Fibroblast of lung (primary cell): ENCODE measurements at places on chromosomes 2 and 18.

DNA sequence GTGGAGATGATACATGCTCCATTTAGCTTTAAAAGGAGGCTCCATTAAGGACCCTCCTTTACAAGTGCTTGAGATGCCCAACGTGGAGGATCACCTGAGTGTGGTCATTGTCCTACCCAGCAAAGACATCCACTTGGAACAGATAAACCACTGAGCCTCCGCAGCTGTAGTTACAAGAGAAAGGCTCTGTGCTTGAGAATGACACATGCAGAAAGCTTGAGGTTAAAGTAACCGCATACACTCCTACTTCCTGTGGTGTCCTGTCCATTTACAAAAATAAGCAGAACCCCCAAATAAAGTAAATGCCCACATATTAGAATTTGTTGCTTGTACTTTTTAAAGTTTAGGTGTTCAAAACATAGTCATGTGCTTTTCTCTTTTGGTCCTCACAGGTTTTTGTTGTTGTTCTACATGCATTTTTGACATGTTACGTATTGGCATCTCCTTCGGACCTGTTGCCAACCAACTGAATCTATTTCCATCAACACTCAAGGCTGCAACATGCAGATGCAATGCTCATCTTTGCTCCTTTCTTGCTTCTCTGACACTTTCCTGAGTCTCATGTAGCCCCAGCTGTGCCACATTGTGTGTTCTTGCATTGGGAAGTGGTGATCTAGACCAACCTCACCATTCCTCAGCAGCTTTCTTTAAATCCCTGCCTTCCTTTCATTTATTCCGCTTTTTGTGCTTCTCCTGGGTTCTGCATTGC is 56.0 kb downstream of the SERPINB7 start:
- H3K36me3 ChIP-seq, result no peaks in the 10 kb centered on the region
- no peak overlapping the region for H3K4me3 ChIP-seq
- peak; percentile 88 for DNase-seq
- no peak overlapping the region for H3K27ac ChIP-seq

GRCh38 chr2:238438856-238439849 is 12.4 kb downstream of the ASB1 start:
- H3K27me3 ChIP-seq, result no peaks in the 10 kb centered on the region
- H3K36me3 ChIP-seq, result peaks cover 7% of the 10 kb centered on the region
- DNase-seq, result peak; percentile 96
- no peak overlapping the region for H3K4me3 ChIP-seq

DNA sequence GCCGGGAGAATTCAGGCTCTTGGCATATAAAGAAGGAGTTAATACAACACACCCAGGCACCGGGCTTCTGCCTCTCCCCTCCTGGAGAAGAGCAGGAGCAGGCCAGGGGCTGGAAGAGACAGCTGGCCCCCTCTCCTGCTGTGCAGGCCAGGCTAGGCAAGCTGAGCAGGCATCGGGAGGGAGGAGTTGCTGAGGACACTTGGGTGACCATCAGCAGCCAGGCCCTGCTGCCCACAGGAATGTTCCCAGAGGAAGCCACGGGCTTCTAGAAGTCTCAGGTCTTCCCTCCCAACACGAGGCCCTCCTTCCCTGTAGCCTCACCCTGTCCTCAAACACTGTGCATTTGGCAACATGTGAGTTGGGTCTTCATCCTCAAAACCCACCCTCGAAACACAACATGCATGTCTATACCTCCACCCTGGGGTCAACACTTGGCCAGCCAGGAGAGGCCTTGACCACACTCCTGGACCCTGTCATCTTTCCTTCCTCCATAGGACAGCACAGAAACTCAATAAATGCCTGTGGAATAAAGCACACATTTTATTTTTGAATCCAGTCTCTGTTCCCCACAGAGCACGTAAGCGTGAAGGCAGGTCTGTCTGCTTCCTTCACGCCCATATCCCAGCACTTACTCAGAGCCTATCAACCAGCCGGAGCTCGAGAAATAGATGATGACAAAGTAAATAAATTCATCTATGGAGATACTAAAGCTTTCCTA is 433.8 kb upstream of the ID2 start:
- DNase-seq, result peak; percentile 23
- peaks cover 3% of the 10 kb centered on the region for H3K4me1 ChIP-seq
- H3K27me3 ChIP-seq, result no peaks in the 10 kb centered on the region
- no peak overlapping the region for H3K27ac ChIP-seq
- H3K36me3 ChIP-seq, result no peaks in the 10 kb centered on the region
- no peak overlapping the region for H3K4me3 ChIP-seq

- H3K4me1 ChIP-seq, result peaks cover 9% of the 10 kb centered on the region
- no peak for DNase-seq
- no peak overlapping the region for H3K27ac ChIP-seq
- no peaks in the 10 kb centered on the region for H3K36me3 ChIP-seq
- H3K27me3 ChIP-seq, result no peaks in the 10 kb centered on the region
These were observed 500.8 kb upstream of the ZEB2 start for GRCh38 chr2:145020694-145021093.

DNA sequence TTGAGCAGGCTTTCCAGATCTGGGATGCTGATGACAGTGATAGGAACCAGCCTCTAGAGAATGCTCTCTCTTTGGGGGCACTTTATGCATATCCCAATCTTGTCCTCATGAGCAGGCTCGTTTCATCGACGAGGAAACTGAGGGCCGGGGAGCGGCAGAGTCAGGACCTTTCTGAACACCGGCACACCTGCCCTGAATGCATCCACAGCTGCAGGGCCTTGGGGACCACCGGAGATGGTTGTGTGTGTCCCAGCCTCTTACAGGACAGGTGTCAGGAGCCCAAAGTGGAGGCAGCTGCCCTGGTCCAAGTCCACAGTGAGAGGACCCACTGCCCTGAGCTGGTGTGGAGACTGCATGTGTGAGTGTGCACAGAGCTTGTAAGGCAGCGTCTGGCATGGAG is 47.6 kb upstream of the FAHD2A start:
- H3K27me3 ChIP-seq, result no peaks in the 10 kb centered on the region
- DNase-seq, result no peak
- H3K4me1 ChIP-seq, result no peaks in the 10 kb centered on the region
- no peak overlapping the region for H3K4me3 ChIP-seq
- no peak overlapping the region for H3K27ac ChIP-seq
- no peaks in the 10 kb centered on the region for H3K36me3 ChIP-seq

DNA sequence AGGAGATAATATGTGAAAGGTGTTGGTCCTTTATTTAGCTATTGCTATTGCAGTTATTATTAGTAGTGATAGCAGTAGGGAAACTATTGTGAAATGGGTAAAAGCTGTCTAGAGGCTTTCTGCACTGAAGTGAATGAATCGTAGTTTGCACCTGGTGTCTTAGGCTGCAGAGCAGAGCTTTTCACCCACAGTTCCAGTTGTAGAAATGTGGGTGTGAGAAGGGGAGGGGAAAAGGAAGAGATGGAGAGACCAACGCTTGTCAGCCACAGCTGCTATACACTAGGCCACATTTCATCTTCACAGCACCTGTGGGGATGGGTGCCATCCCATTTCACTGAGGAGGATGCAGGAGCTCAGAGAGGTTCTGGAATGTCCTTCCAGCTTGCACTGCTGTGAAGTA is 50.0 kb downstream of the TRPM8 start:
- no peaks in the 10 kb centered on the region for H3K27me3 ChIP-seq
- H3K4me1 ChIP-seq, result no peaks in the 10 kb centered on the region
- H3K36me3 ChIP-seq, result no peaks in the 10 kb centered on the region
- no peak overlapping the region for H3K27ac ChIP-seq
- DNase-seq, result no peak
